ENCODE measurements at places on chromosomes 2 and 18.
A peak's percentile ranks its signal among the peaks of the same experiment; 100 is the strongest.

GRCh38 chr18:13556502-13556901 is 169.9 kb downstream of the FAM210A start:
- no peak for DNase-seq

- no peak for DNase-seq
Observed at GRCh38 chr2:220455351-220455990, 828.0 kb downstream of the SLC4A3 start.

GRCh38 chr2:31008561-31009114 is 129.6 kb downstream of the GALNT14 start:
- peak; percentile 94 for DNase-seq

DNA sequence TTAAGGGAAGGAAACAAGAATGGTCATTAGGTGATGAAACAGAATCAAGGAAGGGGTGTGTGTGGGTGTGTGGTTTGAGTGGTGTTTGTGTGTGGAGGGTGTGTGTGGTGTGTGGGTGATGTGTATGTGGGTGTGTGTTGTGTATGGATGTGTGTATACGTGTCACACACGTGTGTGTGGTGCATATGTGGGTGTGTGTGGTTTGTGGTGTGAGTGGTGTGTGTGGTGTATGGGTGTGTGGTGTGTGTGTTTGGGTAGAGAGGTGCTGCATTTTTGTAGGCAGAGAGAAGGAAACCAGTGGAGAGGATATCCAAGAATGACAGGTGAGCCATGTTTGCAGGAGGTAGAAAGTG is 1.1 kb upstream of the CEP192 start:
- no peak for DNase-seq

DNA sequence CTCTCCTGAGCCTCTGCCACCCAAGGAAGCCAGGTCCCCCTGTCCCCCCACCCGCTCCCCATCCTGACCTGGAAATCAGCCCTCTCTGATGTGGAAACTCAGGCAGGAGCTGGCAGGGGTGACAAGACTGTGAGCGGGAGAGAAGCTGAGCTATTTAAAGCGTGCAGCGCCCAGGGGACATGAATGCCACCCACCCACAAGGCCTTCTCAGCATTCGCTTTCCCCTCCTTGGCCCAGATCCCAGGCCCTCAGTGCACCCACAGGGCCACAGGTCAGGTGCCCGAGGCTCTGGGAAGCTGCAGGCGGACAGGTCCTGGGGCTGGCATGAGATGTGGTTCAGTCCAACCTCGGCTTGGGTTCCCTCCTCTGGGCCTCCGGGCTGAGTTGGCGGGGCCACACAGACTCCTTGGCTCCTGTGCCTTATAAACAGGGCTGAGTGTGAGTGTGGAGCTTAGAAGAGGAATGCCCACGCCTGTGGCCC is 168.3 kb downstream of the SMAD7 start:
- DNase-seq, result no peak

GRCh38 chr2:31032475-31032874 is 105.8 kb downstream of the GALNT14 start:
- DNase-seq, result no peak

GRCh38 chr2:204437815-204438756 is 107.2 kb upstream of the PARD3B start:
- DNase-seq, result no peak

DNA sequence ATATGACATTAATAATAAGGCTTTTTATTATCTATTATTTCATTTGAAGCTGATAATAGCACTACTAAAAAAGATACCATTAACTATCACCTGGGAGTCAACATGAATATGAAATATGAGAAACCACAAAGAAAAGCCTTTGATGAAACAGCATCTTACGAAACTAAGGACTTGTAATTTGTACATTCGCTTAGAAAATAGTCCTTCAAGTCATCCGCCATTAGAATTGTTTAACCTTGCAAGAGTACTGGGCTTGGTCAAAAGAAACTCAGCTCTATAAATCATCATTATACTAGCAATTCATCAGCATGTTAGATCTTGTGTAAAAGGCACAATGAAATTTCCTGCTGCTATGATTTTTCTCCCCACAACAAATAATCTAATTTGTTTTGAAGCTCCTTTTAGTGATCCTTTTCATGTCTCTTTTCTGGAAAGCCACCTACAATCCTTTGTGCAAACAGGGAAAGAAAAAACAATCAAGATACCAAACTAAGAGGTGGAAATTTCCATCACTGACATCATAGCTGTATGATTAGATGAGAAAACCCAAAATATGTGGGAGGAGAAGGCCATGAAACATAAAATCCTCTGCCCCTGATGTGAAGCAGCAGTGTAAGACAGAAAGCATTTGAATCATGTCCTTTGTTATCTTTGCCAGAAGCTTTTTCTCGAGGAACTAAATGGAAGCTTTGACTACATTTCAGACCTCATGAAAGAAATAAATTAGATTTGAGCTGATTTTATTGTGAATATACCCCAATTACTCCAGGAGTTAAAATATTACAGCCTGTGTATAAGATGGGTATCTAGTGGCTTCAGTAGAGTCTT is 31.2 kb downstream of the SCN9A start:
- DNase-seq, result no peak

GRCh38 chr2:290090-290722 is 2.3 kb upstream of the ALKAL2 start:
- peak; percentile 38 for DNase-seq

DNA sequence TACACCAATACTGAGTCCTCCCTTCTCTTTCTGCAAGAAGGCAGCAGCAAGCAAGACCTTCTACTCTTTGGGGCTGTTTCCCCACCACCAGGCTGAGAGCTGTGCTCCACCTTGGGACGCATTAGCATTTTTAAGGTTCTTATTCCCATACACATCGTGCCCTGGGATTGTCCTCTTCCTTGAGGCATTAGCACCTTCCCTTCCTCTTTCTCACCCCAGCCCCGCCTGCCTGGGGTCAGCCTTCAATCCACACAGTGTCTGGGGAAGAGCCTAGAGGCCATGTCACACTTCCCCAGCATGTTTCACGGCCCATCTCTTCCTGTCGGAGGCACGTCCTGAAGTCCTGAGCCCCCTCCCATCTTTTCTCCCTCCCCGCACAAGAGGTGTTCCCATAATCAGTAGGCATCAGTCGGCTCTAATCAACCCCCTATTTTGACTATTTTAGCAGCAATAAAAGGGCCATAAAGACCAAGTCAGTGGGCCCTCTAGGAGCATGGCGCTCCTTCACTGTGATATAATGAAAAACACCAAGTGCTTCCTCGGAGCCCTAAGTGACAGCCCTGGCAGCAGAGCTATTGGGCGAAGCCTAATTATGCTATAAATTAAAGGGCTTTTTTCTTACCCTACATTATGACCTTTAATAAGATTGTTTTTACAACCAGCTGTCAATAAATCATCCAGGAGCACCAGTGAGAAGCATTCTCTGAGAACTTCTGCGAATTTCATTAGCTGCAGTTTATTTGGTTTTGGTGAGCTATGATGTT is 55.0 kb upstream of the PKDCC start:
- DNase-seq, result no peak

DNA sequence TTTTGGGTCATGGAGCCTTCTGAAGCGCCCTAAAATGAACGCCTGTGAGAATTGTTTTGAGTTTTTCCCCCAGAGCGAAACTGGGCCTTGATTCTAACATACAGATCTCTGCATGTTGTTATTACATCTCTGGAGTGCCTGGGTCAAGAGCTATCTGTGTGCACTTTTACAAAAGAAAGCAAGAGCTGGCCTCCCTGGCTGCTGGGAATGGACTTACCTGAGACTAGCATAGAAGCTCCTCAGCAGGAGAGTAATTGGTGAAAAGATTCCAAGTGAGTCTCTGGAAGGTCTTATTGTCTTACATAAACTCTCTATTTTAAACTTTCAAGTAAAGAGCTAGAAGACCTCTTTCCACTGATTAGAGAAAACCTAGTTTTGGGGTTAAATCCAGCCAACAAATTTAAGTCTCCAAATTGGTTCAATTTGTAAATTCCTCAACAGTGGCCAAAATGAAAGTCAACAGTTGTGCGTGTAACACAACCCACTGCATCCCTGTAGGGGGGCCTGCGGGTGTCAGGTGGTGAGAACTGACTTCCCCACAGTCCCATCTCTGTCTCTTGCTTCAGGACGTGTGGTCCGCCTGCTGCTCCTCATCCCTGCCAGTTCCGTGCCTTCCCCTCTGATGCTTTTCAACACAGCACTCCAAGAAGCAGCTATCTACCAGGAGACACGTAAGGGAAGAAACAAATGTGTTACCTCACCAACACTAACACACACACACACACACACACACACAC is 206.1 kb downstream of the SH3BP4 start:
- no peak for DNase-seq

- no peak for DNase-seq
Observed at GRCh38 chr2:119536211-119536610, 8.0 kb upstream of the CFAP221 start.

DNA sequence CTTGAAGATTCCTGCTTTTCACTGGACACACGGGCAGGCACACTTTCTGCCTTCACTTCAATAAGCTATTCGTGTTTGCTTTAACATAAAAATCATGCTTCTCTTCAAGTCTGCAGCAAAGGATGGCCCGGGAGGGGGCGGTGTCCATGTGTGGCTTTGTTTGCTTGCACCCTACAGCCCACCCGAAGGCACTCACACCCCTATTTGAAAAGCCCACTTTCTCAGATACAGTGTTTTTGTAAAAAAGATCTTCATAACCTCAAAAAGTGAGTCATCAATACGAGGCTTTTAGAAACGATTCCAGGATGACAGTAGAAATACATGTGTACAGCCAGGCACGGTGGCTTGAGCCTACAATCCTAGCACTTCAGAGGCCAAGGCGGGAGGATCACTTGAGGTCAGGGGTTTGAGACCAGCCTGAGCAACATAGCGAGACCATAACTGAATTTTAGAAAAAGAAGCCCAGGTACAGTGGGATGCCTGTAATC is 36.5 kb upstream of the HPCAL1 start:
- DNase-seq, result no peak

DNA sequence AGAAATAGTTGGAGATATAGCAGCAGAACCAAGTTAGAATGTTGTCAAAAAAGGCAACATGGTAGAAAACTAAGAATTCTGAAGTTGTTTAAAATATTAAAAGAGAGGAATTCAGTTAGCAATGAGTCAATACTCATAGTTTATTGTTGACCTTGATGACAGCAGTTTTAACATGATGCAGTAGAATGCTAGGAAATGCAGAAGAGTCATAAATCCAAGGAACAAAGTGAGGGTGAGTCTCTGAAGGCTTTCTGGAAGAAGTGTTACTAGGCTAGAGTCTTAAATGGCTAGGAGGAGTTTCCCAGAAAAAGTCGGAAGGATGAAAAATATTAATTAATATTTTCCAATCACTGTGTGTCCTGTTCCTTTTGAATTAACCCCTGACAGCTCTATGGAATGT is 807.3 kb downstream of the TSN start:
- DNase-seq, result no peak

DNA sequence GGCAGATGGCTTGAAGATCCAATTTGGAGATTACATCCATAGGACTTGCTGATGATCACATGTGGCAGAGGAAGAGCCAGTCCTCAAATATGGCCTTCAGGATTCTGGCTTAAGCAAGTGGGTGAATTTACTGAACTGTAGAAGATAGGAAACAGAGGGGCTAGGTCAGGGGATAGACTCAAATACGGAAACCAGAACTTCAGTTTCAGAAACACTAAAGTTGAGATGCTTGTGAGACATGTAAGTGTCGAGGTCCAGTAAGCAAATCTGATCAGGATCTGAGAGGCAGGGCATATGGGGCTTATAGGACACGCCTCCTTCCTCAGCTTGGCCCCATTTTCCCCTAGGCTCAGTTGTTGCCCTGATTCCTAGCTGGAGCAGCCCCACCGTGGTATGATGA is 107.7 kb downstream of the LBH start:
- DNase-seq, result no peak

GRCh38 chr18:57856557-57857280 is 53.6 kb upstream of the ATP8B1 start:
- DNase-seq, result no peak

DNA sequence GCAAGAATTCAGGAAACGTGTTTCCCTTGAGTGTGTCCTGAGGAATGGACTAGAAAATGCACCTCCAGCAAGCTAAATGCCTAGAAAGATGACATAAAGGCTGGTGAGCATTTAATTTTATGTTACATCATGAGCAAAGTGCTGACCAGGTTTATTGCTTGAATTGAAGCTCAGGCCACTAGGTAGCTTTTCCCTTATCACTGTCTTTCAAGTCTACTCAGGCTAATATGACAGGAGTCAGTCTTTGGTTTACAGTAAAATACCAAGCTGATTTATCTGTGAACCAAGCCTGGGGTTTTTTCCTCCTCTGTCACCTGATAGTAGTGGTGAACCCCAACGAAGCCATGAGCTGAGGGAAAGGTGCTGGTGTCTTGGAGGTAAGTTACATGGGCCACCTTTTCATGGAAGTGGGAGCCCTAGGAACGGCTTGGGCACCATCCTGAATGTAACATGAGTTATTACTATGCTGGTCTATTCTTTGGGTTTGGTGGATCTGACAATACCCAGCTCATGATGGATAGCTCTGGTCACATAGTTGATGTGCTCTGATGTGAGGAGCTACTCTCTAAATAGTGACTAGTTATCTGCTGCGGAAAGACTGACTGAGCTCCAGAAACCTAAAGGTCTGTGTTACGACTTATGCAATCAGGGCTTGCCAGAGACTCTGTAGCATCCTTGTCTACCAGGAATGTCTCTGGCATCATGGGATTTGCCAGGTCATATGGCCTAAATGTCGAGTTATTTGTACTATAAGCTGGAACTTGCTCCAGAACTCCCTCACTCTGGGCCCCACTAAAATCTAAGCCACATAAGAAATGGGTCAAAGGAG is 39.8 kb downstream of the NUP35 start:
- no peak for DNase-seq

DNA sequence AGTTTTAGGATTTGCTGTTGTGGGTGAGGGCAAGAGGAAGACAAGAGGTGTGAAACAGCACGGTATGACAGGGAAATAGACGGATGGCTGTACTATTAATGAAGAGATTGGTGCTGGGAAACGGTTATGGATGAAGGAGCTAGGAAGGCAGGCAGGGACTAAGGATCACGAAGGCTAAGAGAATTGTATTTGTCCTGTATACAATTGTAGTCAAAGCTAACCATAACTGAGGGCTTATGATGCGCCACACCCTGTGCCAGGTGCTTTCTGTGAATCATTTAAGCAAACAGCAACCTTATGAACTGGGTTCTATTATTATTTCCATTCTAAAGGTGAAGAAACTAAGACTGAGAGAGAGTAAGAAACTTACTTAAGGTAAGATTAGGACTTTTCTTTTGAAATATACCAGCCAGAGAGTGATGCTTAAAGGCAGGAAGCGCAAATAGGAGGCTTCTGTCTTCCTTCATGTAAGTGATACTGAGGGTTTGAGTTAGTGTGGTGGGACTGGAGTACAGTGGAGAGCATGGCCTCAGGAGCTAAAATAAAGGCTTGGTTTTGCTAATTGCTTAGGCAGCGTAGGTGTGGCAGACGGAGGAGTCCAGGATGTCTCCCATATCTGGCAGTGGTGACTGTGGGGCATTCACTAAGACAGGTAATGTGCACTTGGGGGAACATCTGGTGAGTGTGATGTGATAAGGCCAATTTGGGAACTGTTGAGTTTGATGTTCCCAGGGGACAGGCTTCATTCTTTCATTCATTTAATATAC is 85.8 kb downstream of the PLEKHM3 start:
- peak; percentile 9 for DNase-seq

- DNase-seq, result no peak
Observed at GRCh38 chr2:170533156-170533555, 182.0 kb upstream of the SP5 start.

Data from COR-L47 (cell line).